ENCODE measurements at places on chromosomes 13 and 19. TPM values are rescaled to one million over a fixed set of nuclear protein-coding genes. Genes with fewer than 3 reads are reported as not detected.
A peak's percentile ranks its signal among the peaks of the same experiment; 100 is the strongest.

DNA sequence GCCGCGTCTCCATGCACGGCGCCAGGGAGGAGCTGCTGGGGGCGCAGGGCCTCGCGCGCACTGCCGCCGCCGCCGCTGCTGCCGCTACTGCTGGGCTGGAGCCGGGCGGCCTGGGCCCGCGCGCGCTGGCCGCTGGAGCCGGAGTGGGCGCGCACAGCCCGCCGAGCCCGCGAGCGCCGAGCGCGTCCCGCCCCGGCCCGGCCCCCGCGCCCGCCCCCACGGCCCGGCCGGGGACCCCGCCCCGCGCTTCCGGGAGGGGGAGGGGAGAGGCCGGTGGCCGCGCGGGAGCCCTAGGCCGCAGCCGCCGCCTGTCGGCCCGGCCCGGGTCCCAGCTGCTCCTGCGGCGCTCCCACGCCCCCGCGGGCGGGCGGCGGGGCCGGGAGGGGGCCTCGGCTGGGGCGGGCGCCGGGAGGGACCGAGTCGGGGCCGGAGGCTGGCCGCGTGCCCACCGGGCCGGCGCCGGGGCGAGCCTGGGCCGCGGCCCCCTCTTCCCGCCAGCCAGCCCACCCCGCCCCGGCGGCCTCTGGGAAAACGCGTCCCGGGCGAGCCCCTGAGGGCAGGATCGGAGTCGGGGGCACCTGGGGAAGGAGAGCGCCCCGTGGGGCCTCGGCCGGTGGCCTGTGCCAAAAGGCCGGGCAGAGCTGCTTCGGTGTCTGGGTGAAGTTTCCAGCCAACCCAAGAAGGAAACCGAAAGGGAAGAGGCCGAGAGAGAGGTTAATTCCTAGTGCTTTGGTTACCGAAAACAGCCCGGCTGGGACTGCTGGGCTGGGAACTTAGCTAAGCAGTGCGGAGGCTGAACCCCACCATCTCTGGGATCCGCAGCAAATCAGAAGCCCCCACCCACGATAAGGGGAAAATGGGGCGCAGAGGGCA, at the start of gene STK24:
TSS of gene STK24 (minus strand) at position 145 of the 873 bp plus-strand sequence. CDS start 321 bp downstream, outside the sequence.
- peak within 1 kb of the TSS; percentile 99 for H3K27ac ChIP-seq
- H3K4me1 ChIP-seq = peaks cover 4% of the 10 kb centered on the region
- H3K27me3 ChIP-seq = no peaks in the 10 kb centered on the region
- H3K36me3 ChIP-seq = no peaks in the 10 kb centered on the region
- peak within 1 kb of the TSS; percentile 87 for H3K4me3 ChIP-seq
- peak; percentile 68 for DNase-seq

DNA sequence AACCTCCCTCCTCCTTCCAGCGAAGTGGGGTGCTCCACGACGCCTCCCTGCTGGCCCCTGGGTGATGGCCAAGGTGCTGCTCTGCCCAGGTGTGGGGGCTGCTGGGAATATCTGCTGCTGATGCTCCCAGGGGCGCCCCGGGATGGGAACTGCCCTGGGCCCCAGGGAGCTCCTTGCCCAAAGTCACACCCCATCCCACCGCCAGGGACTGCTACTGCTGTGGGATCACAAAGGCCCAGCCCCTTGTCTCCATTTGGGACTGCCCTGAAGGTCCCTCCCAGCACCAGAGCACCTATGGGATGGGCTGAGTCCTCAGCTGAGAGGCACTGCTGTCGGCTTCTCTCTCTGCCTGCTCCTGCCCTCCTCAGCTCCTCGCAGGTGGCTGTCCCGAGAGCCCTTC, 19.0 kb downstream of the CHST8 start:
- H3K4me3 ChIP-seq = no peak overlapping the region
- H3K4me1 ChIP-seq = no peaks in the 10 kb centered on the region
- no peaks in the 10 kb centered on the region for H3K36me3 ChIP-seq
- H3K27me3 ChIP-seq = no peaks in the 10 kb centered on the region
- DNase-seq = no peak

Gene MUC16
- total RNA-seq = 2.1 TPM

- peak overlapping the region; percentile 71 for H3K27ac ChIP-seq
- peaks cover 7% of the 10 kb centered on the region for H3K4me1 ChIP-seq
- H3K27me3 ChIP-seq = no peaks in the 10 kb centered on the region
- H3K36me3 ChIP-seq = no peaks in the 10 kb centered on the region
Observed at GRCh38 chr13:39415008-39415802, 187.8 kb downstream of the LHFPL6 start.
